ENCODE measurements at places on chromosomes 2 and 18. TPM values are rescaled to one million over a fixed set of nuclear protein-coding genes. Genes with fewer than 3 reads are reported as not detected.

Gene UGT1A5
- 13.0 TPM for total RNA-seq

Gene SMIM21
- total RNA-seq = not detected

Gene ASAP2
- 37.1 TPM for total RNA-seq

Gene LYPD1
- not detected for total RNA-seq

Gene SCN3A
- 12.5 TPM for total RNA-seq

Gene MBD5
- 116 TPM for total RNA-seq

Gene ANKRD29
- 2.0 TPM for total RNA-seq

Gene DPP4
- total RNA-seq = 11.2 TPM

Gene RND3
- 20.9 TPM for total RNA-seq

Gene ZNF396
- total RNA-seq = 5.5 TPM

Gene MYO3B
- total RNA-seq = not detected

Gene C2orf78
- total RNA-seq = not detected

Gene DSG1
- not detected for total RNA-seq

Gene PIKFYVE
- 42.8 TPM for total RNA-seq

Gene TOGARAM2
- total RNA-seq = 0.43 TPM

Gene KDM3A
- total RNA-seq = 92.8 TPM
